Cardiac septum (tissue), 1 donor: ENCODE measurements at places on chromosomes 7 and 10. TPM values are rescaled to one million over a fixed set of nuclear protein-coding genes. Genes with fewer than 3 reads are reported as not detected.
A peak's percentile ranks its signal among the peaks of the same experiment; 100 is the strongest.

AKR1D1 gene
- not detected for total RNA-seq

ADRA2A gene
- 1.1 TPM for total RNA-seq

NME8 gene
- not detected for total RNA-seq

SUFU gene
- 6.1 TPM for total RNA-seq

ZNF488 gene
- total RNA-seq: 0.16 TPM

THSD7A gene
- total RNA-seq: 3.4 TPM

SPDYE16 gene
- total RNA-seq: not detected

DNAH11 gene
- 0.51 TPM for total RNA-seq

CUZD1 gene
- 0.35 TPM for total RNA-seq

DNA sequence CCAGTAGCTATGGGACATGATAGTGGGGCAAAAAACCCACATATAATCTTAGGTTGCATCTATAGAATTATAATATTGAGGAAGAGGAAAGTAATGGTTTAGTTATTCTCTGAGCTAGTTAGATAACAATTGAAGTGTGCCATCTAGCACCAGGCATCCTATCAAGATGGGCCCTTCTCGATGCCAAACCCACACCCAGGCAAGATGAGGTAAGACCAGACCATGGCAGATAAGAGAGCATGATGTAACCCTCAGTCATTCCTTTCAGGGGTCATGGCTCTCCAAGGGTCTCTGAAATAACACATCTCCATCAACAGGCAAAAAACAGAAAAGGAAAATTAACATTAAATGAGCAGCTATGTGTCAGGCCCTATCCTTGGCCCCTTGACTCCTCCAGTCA lies 128.7 kb downstream of the SH3PXD2A start:
- DNase-seq: no peak

DNA sequence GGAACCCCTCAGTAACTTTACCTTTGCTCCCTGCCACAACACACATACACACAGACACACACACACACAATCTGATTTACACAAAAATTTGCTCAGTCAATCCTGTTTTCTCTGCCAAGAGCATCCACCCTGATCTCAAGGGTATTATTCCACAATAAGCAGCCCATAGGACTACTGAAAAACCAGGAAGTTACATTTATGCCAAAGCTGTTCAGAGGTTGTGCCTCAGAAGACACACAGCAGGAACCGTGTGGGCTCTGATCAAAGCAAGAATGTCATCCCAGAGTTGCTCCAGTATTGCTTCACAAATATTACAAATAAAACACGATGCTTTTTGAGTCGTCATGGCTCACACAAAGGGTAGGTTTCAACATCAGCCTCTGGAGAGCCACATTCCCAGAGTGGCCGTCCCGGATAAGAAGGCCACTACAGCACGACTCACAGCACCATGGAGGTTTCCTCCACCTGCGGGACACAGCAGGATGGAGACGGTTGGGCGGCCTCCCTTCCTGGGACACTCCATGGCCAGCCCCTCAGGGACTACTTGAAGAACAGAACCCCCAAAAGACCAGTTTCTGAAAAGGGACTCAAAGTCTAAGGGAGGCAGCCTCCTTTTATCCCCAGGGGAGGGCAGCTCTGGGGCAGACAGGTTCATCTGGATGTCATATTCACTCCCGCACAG lies 1.6 kb downstream of the AIFM2 start:
- DNase-seq: peak; percentile 74

- no peak for DNase-seq
Measured at GRCh38 chr7:13151978-13152377, 464.5 kb downstream of the ARL4A start.

DNA sequence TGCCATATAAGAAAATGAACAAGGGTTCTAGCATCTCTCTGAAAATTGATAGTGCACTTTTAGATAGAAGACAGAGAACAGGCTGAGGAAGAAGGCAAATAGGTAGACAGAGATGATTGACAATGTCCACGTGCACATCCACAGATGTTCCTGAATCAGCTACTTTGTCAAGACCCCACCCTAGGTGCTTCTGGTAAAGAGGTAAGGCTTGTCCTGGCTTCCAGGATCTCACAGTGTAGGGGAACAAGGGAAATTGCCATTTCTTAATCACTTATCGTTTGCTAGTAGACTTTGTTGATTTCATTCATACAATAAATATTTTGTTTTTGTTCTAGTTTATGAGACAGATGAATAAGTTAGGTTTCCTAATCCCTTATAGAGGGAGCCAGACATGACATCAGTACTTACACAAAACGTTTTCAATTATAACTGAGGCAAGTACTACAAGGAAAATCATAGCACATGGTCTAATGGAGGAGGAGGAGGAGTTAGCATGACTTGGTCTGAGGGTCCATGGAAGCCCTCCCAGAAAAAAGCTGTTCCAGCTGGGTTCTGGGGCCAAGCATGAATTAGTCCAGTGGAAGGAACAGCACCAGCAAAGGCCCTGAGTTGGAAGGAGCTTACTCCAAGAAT lies 115.9 kb upstream of the ARID5B start:
- no peak for DNase-seq

- DNase-seq: no peak
Measured at GRCh38 chr10:90965720-90966119, 44.8 kb upstream of the ANKRD1 start.

DNA sequence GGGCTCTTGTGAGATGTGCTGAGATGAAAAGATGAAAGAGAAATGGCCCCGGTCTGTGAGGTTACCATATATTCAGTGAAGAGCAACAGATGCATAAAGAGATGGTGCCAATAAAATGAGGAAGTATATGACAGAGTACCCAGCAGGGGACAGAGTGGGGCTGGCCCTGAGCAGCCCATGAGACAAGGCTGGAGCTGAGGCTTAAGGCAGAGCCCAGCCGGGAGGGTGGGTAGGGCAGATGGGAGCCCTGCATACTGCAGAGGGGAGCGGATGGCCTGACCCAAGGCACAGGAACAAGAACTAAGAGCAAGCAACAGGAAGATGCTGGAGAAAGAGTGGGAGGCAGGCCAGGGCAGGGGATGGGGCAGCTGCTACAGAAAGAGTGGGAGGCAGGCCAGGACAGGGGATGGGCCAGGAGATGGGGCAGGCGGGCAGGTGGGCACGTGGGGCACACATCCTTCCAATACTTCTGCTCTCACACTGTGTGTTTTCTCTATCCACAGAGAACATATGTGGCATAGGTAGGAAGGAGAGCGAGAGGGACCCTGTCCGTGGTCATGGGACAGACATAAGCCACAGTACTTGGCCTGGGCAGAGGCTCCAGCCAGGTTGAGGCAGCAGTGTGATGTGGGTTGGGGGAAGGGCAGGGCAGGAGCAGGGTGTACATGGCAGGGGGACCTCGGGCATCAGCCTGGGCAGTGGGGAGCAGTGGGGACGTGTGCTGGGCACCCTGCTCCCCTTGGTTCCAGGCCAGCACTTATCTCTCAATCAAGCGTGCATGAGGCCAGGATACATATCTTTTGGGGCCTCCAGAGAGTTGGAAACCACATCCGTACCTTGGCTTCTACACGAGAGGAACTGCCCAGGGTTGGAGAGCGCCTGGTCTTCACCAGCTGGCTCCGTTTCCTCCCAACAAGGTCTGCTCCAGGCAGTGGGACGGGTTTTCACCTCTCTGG lies 91.6 kb upstream of the IKZF1 start:
- no peak for DNase-seq

DNA sequence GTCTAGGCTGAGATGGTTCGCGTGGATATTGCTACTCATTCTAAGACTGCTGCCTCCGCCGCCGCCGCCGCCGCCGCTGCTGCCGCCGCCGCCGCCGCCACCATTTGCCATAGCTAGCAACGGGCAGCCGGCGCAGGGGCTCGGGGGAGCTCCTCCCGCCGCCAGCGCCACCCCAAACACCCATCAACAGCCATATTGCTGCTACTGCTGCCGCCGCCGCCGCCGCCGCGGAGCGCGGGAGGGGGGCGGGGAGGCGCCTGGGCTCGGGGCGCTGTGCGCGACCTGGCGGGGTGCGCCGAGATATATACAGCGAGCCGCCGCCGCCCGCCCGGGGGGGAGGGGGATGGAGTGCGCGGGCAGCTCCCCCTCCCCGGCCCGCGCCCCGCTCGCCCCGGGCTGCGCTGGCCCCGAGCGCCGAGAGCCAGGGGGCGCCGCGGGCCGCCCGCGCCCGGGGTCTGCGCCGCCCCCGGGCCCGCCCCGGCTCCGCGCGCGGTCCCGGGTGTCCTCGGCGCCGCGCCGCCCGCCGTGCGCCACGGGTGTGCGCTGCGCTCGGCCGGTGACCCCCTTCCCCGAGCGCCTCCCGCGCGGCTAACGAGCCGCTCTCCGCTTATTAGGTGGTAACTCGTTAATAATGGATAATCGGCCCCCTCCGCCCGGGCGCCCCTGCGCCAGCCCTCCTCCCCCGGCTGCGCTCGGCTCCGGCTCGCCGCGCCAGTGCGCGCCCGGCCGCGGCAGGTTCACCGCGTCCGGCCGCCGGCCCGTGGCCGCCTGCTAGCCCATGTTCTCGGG lies at the start of gene KCNMA1:
Gene KCNMA1 (minus strand): TSS at position 277 of the 789 bp plus-strand sequence.
- DNase-seq: no peak

- DNase-seq: no peak
Measured at GRCh38 chr7:151925446-151926335, 30.6 kb upstream of the GALNTL5 start.

GRCh38 chr7:19619122-19619521 lies 89.7 kb downstream of the POLR1F start:
- DNase-seq: no peak

- DNase-seq: no peak
Measured at GRCh38 chr7:101315336-101315735, 6.3 kb downstream of the IFT22 start.

GRCh38 chr10:82438277-82438676 lies 563.3 kb downstream of the NRG3 start:
- no peak for DNase-seq

DNA sequence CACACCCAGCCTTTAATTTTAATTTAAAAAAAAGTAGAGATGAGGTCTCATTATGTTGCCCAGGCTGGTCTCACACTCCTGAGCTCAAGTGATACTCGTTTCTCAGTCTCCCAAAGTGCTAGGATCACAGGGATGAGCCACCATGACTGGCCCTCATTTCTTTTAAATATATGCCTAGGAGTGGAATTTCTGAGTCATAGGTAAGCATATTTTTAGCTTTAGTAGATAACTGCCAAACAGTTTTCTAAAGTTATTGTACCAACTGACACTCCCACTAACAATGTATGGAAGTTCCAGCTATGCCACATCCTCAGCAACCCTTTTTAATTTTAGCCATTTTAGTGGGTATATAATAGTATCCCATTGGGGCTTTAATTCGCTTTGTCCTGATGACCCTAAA lies 13.8 kb upstream of the PPIF start:
- no peak for DNase-seq

- no peak for DNase-seq
Measured at GRCh38 chr10:65811931-65812525, 1113.8 kb upstream of the LRRTM3 start.

- DNase-seq: no peak
Measured at GRCh38 chr7:150343225-150343624, 1.8 kb upstream of the RARRES2 start.

DNA sequence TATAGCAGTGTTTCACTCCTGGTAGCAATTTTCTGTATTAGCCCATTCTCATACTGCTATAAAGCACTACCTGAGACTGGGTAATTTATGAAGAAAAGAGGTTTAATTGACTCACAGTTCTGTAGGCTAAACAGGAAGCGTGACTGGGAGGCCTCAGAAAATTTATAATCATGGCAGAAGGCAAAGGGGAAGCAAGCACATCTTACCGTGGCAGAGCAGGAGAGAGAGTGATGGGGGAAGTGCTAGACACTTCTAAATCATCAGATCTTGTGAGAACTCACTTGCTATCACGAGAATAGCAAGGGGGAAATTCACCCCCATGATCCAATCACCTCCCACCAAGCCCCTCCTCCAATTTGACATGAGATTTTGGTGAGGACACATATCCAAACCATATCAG lies 131.6 kb upstream of the EFCAB10 start:
- peak; percentile 9 for DNase-seq

- no peak for DNase-seq
Measured at GRCh38 chr10:6936931-6937330, 356.9 kb upstream of the PRKCQ start.

DNA sequence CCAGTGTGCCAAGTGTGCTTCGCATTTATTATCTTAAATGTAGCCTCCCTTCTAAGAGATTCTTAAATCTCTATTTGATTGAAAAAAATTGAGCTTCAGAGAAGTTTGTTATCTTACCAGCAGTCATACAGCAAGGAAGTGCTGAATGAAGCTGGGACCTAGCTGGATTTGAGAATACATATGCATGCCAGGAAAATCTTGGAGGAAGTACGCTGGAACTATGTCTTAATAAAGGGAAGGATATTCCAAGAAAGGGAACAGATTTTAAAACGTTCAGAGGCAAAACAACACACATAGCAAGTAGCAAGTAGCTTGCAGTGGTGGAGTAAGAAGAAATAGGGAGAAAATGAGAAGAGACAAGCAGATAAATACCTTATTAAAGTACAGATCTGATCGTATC lies 1.5 kb downstream of the CFAP70 start:
- no peak for DNase-seq

DNA sequence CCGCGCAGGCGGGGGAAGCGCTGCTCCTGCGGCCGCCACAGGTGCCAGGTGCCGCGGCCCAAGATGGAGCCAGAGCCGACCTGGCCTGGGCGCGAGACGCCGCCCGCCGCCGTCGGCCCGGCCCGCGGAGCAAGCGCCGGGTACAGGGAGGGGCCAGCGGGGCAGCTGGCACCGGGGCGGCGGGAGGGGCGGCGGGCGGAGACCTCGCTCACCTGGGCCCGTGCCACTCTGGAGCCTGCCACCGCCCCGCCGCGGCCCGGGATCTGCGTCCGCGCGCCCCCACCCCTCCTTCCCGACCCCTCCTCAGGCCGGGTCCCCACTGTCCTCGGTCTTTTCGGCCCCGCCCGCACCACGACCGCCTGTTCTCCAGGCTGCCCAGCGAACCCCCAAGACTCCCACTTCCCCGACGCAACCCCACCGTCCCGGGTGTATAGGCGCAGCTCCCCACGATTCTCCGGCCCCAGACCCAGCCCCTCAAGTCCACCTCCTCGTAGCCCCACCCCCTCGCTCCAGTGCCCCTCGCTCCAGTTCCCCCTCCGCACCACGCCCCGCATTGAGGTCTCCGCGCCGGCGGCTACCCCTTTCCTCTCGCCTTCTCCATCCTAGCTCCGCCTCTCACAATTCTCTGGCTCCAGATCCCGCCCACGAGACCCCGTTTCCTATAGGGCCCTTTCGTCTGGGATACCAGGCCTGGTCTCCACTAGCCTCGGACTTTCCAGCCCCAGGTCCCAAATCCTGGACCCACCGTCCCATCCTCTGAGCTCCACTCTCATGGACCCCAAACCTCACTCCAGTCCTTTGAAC lies at the start of gene GPRIN2:
Gene GPRIN2 (minus strand): TSS at position 144 of the 804 bp plus-strand sequence. CDS start 5,922 bp downstream, outside the sequence.
- DNase-seq: peak; percentile 72

- peak; percentile 74 for DNase-seq
Measured at GRCh38 chr7:159143780-159144757, 598 bp downstream of the VIPR2 start.

GRCh38 chr7:85176197-85176596 lies 10.7 kb downstream of the SEMA3D start:
- no peak for DNase-seq

DNA sequence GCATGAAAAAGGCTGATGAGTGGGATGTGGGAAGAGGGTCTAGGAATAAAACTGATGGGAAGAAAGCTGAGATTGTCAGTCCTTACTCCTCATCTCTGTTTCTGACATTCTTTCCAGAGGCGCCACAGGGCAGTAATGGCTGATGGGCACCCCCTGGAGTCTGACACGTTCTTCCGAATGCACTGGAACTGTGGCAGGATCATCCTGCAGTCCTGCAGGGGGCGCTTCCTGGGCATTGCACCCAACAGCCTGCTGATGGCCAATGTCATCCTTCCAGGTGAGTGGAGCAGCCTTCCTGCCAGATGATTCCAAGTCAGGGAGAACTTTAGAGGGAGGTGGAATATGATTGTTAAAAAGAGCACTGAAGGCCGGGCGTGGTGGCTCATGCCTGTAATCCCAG lies 4.8 kb downstream of the FSCN3 start:
- DNase-seq: no peak

- DNase-seq: no peak
Measured at GRCh38 chr7:138945154-138945553, 36.0 kb downstream of the KIAA1549 start.
